G401 (cell line): ENCODE measurements at places on chromosomes 5 and 9. TPM values are rescaled to one million over a fixed set of nuclear protein-coding genes. Genes with fewer than 3 reads are reported as not detected.

GRCh38 chr9:93815135-93815534 is 140.0 kb downstream of the BARX1 start:
- no peak for DNase-seq

Gene CCDC192
- not detected in 2 replicates for total RNA-seq

DNA sequence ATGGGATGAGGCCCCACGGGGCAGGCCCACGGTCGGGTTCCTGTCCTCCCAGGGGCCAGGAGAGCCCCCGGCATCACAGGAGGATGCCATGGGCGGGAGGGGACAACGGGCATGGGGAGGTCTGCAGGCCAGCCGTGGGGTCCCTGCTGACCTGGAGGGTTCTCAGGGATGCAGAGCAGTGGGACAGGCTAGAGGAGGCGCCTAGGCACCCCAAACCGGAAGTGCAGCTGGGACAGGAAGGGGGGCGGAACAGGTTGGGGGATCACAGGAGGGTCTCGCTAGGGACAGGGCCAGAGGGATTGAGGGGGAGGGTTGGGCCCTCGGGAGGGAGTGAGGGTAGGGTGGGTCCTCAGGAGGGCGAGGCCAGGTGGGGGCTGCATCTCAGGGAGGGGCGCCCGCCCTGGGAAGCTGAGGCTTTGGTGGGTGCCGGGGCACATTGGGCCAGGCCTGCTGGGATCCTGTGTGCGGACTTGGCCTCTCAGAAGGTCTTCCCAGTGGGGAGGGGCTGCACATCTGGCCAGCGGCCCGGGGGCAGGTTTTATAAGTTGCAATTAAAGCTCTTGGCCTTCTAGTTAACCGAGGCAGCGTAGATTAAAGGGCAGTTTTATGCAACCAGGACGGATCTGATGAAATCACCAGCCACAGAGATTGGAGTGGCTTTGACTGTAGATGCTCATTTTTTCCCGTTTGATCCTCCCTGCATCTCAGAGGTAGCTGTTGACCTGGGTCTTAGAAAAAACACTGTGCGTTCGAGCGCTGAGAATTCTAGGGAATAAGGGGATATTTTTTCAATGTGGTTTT is 20.1 kb downstream of the NKD2 start:
- no peak for DNase-seq

Gene ZNF622
- total RNA-seq, result 39.0 and 41.5 TPM in 2 replicates

Gene VCAN
- total RNA-seq, result 11.9 and 27.1 TPM in 2 replicates

GRCh38 chr5:22710660-22711059 is 142.5 kb downstream of the CDH12 start:
- DNase-seq, result no peak

DNA sequence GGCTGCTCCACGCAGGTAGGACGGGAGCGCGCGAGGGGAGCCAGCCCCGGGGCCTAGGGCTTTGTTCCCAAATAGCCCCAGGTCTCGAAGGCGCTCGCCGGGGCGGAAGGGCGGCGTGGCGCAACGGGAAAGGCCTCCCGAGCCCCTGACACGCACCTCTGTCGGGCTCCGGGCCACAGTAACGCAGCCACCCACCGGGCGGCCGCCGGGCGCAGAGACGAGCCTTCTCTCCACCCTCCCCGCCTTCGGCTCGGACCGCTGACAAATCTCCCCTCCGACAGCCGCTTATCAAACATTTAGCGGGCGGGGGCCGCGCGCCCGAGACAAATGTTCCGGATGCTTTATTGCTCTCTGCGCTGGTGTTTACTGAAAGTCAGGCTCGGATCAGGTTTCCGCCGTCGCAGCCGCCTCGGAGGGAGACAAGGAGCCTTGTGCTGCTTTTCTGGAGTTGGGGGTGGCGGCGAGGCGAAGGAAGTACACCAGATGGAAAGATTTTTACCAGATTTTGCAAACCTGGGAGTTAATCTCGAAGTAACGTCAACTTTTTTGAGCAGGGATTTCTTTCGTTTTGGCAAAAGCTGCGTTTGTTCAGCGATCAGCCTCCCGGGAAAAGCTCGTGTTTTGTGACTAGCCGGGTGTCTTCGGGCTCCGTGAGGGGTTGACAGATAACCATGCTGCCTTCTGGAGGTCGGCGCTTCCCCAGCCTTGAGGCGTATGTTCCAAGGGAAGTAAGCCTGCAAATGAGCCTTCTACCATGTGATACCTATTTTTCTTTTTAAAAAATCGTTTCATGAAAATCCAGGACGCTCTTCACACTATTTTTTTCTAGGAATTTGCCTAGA is 950 bp downstream of the RGMB start:
- peak; percentile 52 for DNase-seq

DNA sequence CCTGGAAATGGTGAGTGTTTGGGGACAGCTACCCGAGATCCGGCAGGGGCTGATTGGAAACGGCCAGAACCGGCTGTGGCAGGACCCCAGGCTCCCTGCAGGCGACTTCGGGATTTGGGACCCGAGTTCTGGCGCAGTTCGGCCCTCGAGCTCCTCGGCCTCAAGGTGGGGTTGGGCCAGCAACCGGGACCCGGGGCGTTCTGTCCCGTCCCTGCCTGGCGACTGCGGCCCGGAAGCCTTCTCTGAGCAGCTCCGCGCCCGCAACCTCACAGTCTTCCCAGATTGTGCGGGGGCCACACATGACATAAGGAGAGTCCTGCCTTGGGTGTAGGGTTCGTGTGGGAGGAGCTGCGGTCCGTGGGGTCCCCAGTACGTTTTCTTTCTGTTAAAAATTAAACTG is 23.2 kb upstream of the NEURL1B start:
- no peak for DNase-seq

Gene PCDHB14
- total RNA-seq, result 0.27 and 0.55 TPM in 2 replicates

GRCh38 chr5:102857076-102857818 is 102.1 kb downstream of the PAM start:
- DNase-seq, result no peak

Gene ANKRD31
- 1.8 and 2.8 TPM in 2 replicates for total RNA-seq

GRCh38 chr5:6419340-6419852 is 29.3 kb upstream of the UBE2QL1 start:
- no peak for DNase-seq

Gene SERF1A
- 24.6 and 46.1 TPM in 2 replicates for total RNA-seq

DNA sequence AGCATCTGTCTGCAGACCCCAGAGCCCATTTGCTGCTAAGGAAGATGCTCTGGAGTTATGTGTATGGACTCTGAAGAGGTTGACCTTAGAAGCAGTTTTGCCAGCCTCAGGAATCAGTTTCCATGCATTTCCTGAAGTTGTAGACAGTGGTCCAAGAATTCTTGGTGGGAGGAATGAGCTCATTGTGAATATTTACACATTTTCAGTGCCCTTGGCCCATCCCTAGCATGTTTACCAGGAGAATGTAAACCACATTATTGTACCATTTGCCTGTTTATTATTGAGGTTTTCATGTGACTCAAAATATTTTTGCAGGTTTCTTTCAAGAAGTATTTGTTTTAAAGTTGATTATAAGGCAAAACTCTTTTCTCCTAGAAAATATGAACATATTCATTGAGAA is 93.8 kb downstream of the NXNL2 start:
- no peak for DNase-seq

Gene DNAI1
- total RNA-seq, result not detected in 2 replicates

- no peak for DNase-seq
Observed at GRCh38 chr9:87499424-87500017, 1.9 kb downstream of the DAPK1 start.

DNA sequence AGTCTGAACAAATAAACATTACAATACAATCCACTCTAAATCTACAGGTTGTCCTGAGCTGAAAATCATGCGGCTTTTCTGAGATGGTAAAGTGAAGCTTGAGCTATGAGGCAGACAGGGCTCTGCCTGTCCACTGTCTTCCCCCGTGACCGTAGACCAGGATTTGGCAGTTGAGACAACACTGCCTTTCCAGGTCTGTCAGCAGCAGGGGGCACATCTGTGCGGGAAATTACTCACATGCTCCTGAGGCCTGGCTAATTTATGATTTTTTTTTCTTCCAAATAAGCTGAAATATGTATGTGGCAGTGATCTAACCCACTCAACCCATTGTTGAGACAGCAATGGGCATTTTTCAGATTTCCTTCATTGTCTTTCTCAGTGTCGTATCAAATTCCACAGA is 307.9 kb downstream of the FBXL7 start:
- peak; percentile 98 for DNase-seq

GRCh38 chr9:6960777-6961176 is 203.0 kb downstream of the KDM4C start:
- no peak for DNase-seq

GRCh38 chr5:38551030-38552017 is 5.1 kb downstream of the LIFR start:
- DNase-seq, result peak; percentile 43

Gene GMCL2
- 0.03 TPM in 1 of 2 replicates, not detected in the other for total RNA-seq

DNA sequence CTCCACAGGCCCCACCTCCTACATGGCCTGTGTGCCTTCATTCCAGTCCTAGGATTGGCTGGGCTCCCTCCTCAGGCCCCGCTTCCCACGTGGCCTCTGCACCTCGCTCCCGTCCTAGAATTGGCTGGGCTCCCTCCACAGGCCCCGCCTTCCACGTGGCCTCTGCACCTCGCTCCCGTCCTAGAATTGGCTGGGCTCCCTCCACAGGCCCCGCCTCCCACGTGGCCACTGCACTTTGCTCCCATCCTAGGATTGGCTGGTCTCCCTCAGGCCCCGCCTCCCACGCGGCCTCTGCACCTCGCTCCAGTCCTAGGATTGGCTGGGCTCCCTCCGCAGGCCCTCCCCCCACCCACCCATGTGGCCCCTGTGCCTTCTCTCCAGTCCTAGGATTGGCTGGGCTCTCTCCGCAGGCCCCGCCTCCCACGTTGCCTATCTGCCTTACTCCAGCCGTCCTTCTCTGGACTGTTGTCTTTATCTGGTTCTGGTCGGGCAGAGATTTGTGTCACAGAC is 45.3 kb upstream of the CACNA1B start:
- DNase-seq, result no peak

Gene INSL4
- not detected in 2 replicates for total RNA-seq

DNA sequence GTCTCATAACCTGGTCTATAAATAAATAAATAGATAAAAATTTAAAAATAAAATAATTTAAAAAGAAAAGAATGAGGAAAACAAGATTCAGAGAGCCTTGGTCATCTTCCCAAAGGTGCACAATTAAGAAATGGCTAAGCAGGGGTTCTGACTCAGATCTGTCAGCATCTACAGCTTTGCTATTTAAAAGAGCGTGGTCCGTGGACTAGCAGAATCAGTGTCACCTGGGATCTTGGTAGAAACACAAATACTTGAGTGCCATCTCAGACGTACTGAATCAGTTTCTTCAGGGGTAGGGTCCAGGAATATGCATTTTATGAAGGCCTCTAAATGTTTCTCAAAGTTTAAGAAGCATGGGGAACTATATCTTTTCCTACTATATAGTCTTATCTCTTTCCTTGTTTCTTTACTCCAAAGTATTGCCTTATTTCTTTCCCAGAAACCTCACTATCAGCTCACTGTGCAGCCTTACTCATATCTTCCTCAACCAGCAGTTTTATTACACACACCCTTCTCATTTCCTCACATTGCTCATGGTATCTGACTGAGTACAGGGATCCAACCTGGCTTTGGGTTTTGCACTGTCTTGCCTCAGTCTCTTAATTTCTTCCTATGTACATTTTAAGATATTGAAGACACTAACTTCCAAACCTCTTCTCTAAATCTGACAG is 58.6 kb downstream of the TMC1 start:
- DNase-seq, result no peak

Gene PLEKHG4B
- 4.5 and 10.1 TPM in 2 replicates for total RNA-seq
